Liver (tissue), 10 donors: ENCODE measurements at places on chromosomes 6 and 20. TPM values are rescaled to one million over a fixed set of nuclear protein-coding genes. Genes with fewer than 3 reads are reported as not detected.

Gene C20orf141
- not detected for total RNA-seq

- no peak for DNase-seq
Measured at GRCh38 chr6:14516956-14517355, 399.4 kb downstream of the CD83 start.

DNA sequence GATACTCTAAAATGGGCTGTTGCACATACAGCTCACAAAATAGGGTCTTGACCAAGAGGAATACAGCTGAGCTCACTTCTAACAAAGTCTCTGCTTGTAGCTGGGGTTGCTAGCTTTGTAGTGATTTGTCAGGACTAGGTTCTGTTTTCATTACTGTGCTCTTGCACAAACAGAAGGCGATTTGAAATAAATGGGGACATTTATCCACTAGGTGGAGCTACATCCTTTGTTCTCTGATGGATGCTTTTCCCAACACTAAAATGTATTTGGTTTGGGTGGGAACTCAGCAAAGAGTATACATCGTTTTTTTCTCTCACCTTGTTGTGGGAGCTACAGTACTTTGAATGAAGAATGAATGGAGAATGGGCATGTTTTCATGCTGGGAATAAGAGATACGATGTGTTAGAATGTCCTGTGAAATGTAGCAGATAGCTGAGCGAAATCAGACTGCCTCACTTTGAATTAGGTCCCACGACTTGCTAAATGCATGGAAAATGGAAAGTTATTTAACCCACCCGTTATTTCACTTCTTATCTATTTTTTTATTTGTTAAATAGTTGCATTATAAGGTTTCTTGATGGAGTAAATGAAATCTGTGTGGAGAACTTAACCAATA lies 494.7 kb upstream of the MAP3K7 start:
- DNase-seq = no peak

GRCh38 chr6:106666282-106667021 lies 37.1 kb downstream of the QRSL1 start:
- no peak for DNase-seq

DNA sequence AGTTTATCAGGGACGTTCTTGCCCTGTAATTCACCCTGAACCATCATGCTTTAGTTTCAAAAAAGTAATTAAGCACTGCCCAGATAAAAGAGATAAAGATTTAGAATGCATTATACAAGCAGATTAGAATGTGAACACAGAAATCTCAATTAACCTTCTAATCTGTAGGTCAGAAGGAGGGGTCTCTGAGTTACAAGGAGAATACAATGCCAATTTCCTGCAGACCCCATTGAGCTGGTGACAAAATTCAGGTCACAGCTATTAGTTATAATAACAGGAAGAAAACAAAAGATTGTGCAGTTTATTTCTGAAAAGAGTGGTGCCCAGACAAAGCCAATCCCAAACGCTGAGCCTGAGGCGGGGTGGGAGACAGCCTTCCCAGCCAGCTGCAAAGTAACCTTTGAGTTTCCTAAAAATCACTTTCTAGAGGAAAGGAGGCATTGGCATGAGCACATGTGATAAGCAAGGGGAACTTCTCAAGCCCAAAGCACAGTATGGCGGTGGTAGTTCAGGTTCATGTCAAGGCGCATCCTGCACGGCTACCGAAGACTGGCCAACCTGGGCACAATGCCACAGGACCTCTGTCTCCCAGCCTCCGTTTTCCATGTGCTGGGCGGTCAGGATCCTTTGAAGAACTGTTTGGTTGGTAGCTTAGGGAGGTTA lies 192.5 kb downstream of the TTLL2 start:
- DNase-seq = no peak
